Effector memory CD4-positive, alpha-beta T cell (primary cell): ENCODE measurements at places on chromosomes 4 and X.

GRCh38 chrX:77668391-77669237, 117.4 kb downstream of the ATRX start:
- DNase-seq: no peak

GRCh38 chr4:52573551-52573950, 85.5 kb downstream of the USP46 start:
- no peak for DNase-seq

DNA sequence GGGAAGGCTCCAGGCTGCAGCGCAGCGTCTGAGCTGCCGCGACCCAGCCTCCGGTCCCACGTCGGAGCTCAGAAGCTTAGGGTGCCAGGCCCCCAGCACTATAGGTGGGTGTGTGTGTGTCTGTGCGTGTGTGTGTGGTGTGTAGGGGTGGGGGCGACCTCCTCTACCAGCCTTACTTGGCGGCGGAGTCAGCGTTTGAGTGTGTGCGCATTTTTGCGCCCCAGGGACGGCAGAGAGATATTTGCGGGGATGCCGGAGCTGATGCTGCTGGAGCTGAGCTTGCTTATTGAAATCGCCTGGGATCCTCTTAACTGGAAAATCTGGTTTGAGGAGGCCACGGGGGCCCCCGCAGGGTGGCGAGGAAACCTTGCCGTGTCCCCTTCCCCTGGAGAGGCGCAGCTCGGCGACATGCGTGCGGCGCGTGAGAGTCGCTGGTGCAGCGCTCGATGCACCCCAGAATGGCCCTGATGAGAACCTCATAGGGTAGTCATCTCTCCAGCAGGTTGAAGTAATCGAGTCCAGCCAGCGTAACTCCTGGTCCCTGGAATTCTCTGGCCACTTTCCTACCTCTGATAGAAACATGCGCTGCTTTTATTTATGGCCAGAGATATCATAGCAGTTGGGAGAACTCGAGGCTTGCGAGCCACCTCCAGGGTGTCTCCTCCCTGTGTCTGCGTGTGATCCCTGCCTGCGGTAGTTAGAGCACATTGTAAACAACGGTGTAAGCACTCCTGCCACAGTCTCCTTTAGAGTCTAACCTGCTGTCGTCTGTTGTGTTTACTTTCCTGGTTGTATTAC, 2.7 kb downstream of the ADGRL3 start:
- no peak for DNase-seq

GRCh38 chrX:129665916-129666644, 11.3 kb upstream of the APLN start:
- DNase-seq: no peak

DNA sequence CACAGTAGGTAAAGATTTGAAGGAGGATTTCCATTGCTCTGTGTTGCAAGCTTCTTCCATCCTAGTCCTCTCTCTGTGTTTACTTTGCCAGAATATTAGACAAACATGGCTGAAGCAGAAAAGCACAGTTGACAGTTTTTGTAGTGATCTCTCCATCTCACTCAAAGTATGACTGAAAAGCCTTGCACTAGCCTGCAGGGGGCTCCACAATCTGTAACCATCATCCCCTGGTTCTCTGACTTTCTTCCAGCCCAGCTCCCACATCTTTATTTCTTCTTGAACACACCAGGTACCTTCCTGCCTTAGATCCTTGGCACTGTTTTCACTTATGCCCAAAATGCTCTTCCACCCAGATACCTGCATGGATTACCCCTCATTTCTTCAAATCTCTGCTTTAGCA, 34.1 kb upstream of the HHIP start:
- no peak for DNase-seq

- DNase-seq: no peak
These were observed 31.2 kb downstream of the OPHN1 start for GRCh38 chrX:68402094-68402493.

DNA sequence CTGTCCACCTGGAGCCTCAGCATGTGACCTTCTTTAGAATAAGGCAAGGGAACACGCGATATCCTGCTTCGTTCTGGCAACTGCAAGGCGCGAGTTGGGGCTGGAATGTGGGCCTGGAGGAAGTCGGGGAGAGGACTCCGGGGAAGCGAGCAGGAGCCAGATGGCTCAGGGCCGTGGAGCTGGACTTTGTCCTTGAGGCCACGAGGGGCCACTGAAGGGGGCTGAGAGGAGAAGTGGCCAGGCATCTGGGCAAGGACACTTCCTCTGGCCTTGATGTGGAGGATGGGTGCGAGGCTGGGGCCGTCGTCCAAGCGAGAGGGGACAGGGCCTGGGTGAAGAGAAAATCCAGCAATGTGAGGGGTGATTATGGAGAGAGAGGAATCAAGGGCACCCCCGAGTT, 12.2 kb upstream of the DUSP9 start:
- no peak for DNase-seq

GRCh38 chr4:127856813-127857447, 23.8 kb upstream of the PLK4 start:
- no peak for DNase-seq

DNA sequence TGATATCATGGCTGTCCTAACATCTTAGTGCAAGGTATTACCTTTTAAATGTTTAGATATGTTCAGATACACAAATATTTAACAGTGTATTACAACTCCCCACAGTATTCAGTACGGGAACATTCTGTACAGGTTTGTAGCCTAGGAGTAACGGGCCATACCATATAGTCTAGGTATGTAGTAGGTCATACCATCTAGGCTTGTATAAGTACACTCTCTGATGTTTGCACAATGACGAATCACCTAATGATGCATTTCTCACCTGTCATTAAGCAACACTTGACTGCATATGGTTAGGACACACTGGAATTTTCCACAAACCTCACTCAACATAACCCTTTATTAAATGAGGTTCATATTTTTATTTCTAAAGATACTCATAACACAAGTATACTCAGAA, 67.7 kb downstream of the THOC2 start:
- DNase-seq: no peak

GRCh38 chrX:41234962-41235361, 99.0 kb upstream of the DDX3X start:
- no peak for DNase-seq

- DNase-seq: no peak
These were observed at the start of gene EGFL6 for GRCh38 chrX:13569479-13570260. Gene EGFL6, plus strand, starts transcription at chrX:13569601. Its CDS starts 261 bp downstream, at chrX:13569862.

DNA sequence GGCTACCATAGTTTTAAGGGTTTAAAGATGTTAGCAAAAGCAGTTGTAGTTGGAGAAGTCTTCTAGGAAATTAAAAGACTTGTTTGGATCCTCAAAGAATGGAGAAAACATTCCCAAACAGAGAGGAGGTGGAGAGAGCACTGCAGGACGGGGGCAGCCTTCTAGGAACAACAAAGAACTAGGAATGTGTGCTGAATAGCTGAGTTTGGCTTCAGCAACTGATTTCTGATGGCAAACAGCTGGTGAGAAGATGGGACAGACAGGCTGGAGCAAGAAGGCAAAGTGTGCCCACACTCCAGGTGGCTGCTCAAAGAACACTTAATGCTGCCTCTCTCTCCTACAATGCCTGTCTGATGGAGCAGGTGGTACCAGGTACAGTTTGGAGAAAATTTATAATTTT, 1331.1 kb downstream of the ADGRL3 start:
- no peak for DNase-seq

GRCh38 chr4:146121757-146122156, 53.8 kb upstream of the LSM6 start:
- no peak for DNase-seq

GRCh38 chrX:2635342-2635741, 55.8 kb upstream of the CD99 start:
- no peak for DNase-seq

- no peak for DNase-seq
These were observed 102.7 kb upstream of the RBPJ start for GRCh38 chr4:26217961-26218676.

GRCh38 chr4:106914223-106914622, 121.9 kb downstream of the DKK2 start:
- DNase-seq: no peak

- DNase-seq: no peak
These were observed 631.1 kb upstream of the TENM3 start for GRCh38 chr4:181611946-181612600.

GRCh38 chr4:177283167-177283566, 26.5 kb upstream of the NEIL3 start:
- no peak for DNase-seq

DNA sequence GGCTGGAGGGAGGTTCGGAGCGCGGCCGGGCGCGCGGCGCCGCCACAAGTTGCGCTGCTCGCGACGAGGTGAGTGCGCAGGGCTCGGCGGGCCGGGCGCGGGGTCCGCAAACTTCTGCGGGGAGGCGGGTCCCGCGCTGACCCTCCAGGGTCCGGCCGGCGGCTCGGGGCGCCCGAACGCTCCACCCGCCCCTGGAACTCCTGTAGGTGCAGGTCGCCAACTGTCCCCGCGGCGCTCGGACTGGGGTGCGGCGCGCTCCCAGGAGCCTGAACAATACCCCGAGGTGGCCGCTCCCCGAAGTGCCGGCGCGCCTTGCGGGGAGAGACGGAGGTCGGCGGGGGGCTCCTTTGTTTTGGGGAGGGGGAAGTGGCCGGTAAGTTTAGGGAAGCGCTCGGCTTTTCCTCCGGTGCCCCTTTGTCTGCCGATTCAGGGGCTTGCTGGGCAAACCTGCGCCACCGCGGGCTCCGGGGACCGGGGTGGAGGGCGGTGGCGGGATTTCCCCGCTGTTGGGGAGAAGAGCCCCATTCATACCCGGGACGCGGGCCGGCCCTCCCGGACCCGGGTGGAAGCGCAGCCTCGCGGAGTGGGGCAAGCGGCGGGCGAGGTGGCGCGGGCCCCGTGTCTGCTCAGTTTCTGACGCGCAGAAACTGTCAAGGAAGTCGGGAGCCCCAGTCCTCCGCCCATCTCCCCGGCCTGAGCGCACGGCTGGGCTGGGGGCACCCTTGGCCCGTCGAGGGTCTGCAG, 694 bp downstream of the TBL1X start:
- peak; percentile 21 for DNase-seq

DNA sequence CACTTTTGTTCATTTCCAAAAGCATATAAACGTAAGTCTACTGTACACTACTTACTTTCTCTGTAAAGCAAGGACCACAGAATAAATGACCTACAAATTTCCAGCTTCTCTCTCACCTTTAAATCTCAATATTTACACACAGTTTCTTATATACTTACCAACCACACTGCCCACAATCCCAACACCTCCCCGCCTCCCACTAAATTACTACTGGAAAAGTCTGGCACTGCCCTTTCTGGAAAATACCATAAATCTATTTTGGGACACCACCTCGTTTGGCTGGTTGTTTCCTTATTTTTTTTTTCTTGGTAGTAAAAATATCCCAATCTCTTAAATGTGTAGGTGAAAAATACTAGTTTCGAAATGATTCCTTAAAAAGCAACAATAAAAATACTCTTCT, 19.6 kb downstream of the FAT1 start:
- no peak for DNase-seq

GRCh38 chrX:9298221-9298620, 166.6 kb upstream of the TBL1X start:
- DNase-seq: no peak

- DNase-seq: no peak
These were observed 77.4 kb downstream of the PLAC1 start for GRCh38 chrX:134580907-134581306.

- DNase-seq: no peak
These were observed 12.1 kb downstream of the UVSSA start for GRCh38 chr4:1359144-1359501.

DNA sequence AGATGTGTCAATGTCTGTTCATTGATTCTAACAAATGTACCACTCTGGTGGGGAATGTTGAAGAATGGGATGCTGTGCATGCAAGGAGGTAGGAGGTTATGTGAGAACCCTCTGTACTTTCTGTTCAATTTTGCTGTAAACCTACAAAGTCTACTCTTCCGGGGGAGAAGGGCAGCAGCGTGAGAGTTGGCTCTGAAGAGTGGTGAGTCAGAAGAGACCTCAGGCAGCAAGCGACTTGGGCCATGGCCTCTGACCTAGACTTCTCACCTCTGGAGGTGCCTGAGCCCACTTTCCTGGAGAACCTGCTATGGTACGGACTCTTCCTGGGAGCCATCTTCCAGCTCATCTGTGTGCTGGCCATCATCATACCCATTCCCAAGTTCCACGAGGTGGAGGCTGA, 26.7 kb downstream of the MANBA start:
- DNase-seq: no peak

- no peak for DNase-seq
These were observed 51.8 kb downstream of the CHRDL1 start for GRCh38 chrX:110743679-110744340.

GRCh38 chr4:94141001-94141400, 66.7 kb upstream of the SMARCAD1 start:
- DNase-seq: no peak

- no peak for DNase-seq
These were observed 190.3 kb upstream of the NR3C2 start for GRCh38 chr4:148632476-148632875.

DNA sequence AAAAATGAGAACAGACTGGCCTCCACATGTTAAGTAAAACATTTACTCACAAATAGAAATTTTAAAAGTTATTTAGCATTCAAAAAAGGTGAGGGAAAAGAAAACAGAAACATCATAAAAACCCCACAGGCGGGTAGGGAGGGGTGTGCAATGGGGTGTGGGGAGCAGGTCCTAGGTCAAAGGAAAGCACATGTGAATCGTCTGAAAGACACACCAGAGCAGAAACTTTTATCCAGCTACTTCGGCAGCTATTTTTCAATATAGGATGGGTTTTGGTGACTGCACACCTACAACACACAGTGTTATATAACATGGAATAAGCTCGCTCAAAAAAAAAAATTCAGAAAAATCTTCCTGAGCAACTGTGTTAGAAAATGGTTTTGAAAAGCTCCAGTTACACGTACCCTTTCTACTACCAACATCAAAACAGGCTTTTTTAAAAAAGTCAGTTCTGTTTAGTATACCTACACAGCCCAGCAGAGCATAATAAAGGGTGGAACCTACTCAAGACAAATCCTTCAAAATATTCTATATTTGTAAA, 1.6 kb downstream of the OTUD4 start:
- DNase-seq: no peak

DNA sequence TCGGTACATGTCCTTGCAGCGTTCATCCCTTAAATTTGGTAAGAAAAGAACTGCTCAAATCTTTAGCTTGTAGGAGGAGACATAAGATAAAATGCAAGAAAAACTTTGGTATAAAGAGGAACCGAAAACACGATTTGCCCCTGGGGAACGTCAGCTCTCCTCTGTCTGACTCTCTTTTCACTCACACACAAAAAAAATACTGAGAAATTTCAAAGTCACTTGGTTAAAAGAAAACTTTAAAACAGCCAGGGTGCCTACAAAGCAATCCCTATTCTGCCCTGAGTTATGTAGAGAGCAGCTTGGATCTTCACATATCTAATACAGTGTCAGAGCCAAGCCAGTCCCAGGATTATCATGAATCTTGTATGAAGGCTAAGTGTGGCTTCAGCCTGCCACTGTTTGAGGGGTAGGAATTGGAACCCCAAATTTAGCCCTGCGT, 248.5 kb upstream of the CXXC4 start:
- no peak for DNase-seq
